ENCODE measurements at places on chromosomes 1 and 21.
A peak's percentile ranks its signal among the peaks of the same experiment; 100 is the strongest.

- DNase-seq: peak; percentile 22
Measured at GRCh38 chr1:237864338-237865244, 26.1 kb downstream of the ZP4 start.

DNA sequence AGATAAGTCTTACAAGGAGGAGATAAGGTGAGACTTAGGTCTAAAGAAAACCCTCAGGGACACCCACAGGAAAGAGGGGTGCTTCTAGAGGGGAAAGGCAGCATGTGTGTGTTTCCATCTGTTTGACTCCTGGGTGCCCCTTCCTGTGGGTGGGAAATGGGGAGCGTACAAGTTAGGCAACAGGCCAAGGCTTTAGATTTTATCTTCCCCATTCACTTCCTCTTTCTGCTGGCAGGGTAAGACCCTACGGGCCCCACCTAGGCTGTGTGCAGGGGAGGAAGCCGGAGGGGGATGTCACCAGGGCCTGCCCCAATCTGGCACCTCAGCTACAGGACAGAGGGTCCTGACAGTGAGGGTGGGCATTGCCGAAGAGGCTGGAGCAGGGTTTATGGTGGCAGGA, 2.5 kb upstream of the OLIG1 start:
- no peak for DNase-seq

GRCh38 chr1:211695135-211695816, 19.9 kb upstream of the NEK2 start:
- DNase-seq: no peak

DNA sequence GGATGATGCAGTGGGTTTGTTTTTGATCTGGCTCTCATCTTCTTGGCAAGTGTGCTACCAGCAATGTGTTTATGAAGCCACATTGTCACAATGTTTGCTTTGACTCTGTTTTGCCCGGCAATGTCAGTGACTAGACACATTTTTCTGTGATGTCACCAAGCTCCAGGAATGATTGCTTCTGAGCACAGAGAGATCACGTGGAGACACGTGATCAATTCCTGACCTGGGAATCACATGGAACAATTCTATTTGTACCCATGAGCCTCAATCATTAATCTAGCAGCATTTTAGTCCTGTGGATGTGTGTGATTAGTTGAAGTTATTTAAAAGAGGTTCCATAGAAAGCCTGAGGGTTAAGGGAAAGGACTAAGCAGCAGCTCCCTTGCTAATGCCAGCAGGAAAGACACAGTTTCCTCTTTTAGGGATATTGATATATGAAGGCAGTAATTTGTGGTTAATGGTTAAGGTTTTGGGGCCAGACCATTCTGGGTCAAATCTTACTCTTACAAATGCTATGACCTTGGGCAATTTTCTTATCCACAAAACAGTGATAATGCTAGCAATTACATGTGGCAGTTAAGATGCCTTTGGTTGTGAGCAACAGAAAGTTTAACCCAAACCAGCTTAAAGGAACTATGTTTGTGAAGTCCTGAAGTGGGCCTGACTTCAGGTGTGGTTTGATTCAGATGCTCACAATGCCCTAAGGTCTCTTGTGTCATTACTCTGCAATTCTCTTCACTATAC, 59.0 kb downstream of the FASLG start:
- DNase-seq: no peak

GRCh38 chr1:158509471-158510156, 37.6 kb downstream of the OR10R2 start:
- no peak for DNase-seq

GRCh38 chr21:35682904-35683549, 377.3 kb downstream of the SETD4 start:
- DNase-seq: no peak

- no peak for DNase-seq
Measured at GRCh38 chr21:32030146-32030652, 157.4 kb downstream of the HUNK start.

DNA sequence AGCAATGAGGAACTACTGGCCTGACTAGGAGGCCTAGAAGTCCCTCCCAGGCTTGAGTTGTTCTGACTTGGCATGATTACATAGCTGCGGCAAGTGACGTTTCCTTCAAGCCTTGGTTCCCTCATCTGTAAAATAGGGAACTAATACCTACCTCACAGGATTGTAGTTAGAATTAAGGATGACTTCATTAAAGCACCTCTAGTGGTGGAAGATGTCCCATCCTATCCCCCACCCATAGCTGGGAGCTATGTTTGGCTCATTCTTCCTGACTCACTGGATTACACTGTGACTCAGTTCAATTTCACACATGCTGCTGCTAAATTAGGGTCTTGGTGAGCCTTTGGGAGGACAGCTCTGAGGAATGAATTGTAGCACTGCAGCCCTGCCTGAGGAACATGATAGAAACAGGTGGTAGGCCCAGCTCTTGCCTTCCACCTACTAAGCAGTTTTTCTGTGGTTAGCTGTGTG, 6.0 kb upstream of the SHISA4 start:
- no peak for DNase-seq

DNA sequence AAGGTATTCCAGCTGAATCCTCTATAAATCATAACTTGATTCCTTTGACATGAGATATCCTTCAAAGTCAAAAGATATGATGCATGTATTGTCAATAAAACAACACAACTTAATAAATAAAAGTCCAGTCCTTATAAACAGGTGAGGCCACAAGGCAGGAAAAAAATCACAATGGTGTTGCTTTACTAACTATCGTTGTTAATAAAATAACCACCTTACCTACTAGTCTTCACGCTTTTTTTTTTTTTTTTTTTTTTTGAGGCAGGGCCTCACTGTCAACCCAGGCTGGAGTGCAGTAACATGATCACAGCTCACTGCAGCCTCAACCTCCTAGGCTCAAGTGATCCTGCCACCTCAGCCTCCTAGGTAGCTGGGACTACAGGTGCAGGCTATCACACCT, at the start of gene TMEM81:
TMEM81 (minus strand) TSS at position 101 of the 400 bp plus-strand sequence. CDS start 140 bp downstream, outside the sequence.
- no peak for DNase-seq

DNA sequence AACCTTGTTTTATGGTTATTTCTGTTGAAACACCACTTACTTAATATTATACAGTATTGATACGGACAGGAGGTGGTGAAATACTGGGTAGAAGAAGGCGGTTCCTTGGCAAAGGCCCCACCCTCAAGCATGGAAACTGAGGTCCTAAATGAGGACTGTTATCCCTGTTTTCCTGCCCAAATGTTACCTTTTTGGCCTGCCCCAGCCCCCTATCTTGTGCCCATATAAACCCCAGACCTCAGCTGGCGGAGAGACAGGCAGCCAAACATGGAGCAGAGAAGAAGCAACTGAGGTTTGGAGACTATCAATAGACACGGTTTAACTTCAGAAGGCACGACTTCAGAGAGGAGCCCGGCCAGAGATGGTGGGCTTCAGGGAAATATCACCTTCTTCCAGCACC, 640.1 kb downstream of the PTPRU start:
- DNase-seq: no peak

GRCh38 chr1:221669441-221669840, 72.4 kb downstream of the DUSP10 start:
- DNase-seq: no peak

DNA sequence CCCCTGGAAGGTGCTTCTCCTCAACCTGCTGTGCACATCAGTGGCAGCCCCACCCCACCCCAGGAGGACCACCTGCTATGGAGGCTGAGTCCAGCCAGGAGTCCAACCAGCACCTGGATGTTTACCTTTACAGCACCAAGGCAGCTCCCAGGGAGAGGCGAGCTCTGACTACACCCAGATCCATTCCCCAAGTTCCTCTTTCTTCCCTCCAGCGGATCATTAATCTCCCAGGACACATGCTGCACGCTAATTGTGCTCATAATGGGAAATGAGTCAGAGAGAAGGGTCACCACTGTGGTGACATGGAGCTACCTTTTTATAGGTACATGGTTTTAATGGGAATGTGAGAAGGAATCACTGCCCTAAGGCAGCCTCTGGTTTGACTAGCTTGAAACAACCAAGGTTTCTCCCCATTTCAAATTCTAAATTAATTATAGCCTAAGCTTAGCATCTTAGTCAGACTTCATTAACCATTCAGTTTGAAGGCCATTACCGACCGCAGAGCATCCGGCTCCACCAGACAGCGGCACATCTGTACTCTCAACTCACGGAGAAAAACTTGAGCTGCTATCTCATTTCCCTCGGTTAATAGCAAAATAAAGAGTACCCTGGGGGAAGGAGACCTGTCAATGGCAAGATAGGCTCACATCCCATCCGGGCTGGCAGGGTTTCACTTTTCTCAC, 173.1 kb upstream of the GALNT2 start:
- no peak for DNase-seq

DNA sequence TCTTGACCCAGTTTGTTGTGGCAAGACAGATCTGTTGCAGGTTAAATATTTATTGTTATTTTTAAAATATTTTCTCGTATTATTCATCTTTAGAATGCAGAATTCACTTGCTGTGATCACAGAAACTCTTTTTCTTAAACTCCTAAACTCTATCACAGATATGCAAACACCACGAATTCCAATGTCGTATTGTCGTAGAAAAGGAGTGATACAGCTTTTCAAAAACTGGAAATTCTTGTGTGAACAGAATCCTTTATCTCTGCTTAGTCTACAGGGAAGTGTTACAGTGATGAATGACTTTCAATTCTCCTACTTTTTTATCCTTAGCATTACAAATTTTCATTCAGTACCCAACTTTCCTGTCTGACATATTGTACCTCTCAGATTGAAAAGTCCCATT, 1329.5 kb upstream of the B3GALT2 start:
- no peak for DNase-seq

DNA sequence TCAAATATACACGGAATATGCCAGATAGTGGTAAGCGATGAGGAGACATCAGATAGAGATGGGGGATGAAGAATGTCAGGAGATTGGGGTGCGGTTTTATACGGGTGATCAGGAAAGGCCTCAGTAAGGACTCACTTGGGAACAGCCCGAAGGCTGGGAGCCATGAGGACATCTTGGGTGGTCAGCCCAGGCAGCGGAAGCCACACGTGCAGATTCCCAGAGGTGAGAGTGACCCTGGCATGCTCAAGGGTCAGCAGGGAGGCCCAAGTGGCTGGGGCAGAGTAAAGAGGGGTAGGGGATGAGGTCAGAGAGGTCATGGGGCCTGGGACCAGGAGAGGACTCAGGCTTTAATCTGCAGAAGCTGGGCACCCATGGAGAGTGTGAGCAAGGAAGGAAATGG, 106.6 kb downstream of the MATN1 start:
- DNase-seq: no peak

DNA sequence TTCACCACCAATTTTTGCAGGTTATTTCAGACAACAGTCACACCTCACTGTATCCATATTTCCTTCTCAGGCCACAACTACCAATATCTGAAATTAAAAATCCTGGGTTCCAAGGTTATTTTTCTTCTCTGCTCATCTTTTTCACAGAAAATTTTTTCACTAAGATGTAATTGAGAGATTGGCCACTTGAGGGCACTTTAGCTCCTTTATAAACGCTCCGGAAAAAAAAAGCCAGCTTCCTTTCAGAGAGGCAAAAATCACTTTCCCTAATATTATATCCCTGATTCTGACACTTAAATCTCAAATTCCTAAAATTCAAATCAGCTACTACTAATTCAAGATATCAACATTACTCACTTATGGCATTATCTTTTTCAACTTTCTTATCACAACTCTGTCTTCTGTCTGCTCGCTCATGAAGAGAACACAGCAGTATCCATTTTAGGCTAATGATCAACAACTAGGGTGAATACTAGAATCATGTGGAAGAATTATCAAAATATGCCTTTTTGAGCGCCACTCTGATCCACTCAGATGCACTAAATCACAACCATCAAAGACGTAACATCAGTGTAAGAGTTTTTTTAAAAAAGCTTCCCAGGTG, 101.4 kb upstream of the RGS1 start:
- no peak for DNase-seq

GRCh38 chr1:160032165-160032820, 503 bp upstream of the PIGM start:
- DNase-seq: no peak

- no peak for DNase-seq
Measured at GRCh38 chr1:53549287-53549686, 90.1 kb downstream of the DMRTB1 start.

Data from substantia nigra (tissue), 51 donors.